Effector CD8-positive, alpha-beta T cell (primary cell): ENCODE measurements at places on chromosomes 12 and 14.

- no peak for DNase-seq
These were observed 138.7 kb downstream of the CCDC91 start for GRCh38 chr12:28328967-28329366.

DNA sequence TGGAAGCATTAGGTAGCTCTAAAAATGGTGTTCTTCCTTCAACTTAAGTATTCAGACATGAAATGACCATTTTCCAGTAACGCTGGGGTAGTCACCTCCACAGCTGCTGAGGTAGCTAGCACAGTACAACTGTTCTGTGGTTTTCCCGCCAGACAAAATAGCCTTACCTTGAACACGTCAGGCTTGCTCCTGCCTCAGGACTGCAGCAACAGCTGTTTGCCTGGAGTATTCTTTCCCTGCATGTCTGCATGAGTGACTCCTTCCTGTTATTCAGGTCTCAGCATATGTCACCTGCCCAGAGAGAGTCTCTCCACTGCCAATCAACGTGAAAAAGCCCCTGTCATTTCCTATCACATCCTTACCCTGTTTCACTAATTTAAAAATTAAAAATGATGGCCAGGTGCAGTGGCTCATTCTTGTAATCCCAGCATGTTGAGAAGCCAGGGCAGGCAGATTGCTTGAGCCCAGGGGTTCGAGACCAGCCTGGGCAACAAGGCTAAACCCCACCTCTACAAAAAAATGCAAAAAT is 37.9 kb downstream of the WDR89 start:
- no peak for DNase-seq

- DNase-seq, result no peak
These were observed 65.3 kb downstream of the VCPKMT start for GRCh38 chr14:50051106-50051505.

- no peak for DNase-seq
These were observed 88.9 kb upstream of the MED13L start for GRCh38 chr12:116366456-116366776.

DNA sequence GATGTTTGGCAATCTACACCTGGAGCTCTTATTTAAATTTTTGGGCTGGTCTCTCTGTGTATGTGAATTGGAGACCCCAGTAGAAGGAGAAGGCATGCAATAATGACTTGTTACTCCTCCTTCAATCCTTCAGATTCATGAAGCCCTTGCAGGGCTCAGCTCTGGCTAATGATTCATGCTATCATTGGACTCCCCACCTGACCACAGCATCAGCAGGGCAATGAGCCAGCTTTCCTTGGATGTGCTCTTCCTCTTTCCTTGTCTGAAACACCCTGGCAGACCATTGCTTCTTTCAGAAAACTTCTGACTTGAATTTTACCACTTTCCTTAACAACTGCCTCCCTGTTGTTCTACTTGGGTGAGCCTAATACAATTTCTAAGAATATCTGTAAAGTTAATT is 1019.2 kb downstream of the AACS start:
- no peak for DNase-seq

DNA sequence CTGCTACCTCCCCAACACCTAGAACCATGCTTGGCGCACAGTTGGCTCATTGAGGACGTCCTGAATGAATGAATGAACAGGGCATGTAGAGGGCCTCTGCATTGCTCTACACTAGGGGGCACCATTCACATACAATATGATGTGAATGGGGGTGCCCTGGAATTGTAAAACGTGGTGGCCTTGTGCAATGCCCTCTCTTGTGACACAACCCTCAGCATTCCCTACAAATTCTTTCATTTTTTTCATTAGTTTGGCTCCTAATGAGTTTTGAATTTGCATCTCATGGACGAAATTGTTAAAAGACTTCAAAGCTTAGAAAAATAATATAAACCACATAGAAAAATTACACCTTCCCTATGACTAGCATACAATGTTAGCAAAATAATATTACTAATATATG is 2.3 kb upstream of the DIO2 start:
- no peak for DNase-seq

DNA sequence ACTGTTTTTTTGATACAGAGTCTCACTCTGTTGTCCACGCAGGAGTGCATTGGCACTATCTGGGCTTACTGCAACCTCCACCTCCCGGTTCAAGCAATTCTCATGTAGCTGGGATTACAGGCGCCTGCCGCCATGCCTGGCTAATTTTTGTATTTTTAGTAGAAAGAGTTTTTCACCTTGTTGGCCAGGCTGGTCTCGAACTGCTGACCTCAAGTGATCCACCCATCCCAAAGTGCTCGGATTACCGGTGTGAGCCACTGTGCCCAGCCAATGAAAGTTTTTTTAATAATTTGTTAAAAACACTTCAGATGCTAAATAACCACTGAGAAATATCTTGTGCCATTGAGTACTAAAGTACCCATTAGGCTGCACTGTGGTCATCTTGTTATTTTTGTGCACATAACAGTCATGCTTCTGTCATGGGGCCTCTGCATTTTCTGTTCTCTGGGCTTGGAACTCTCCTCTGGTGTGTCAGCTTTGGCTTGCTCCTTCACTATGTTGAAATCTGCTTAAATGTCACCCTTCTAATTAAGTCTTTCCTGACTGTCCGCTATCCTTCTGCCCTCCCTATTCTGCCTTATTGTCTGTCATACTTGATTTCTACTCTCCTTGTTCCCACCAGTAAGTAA is 105.1 kb downstream of the KTN1 start:
- DNase-seq, result no peak

DNA sequence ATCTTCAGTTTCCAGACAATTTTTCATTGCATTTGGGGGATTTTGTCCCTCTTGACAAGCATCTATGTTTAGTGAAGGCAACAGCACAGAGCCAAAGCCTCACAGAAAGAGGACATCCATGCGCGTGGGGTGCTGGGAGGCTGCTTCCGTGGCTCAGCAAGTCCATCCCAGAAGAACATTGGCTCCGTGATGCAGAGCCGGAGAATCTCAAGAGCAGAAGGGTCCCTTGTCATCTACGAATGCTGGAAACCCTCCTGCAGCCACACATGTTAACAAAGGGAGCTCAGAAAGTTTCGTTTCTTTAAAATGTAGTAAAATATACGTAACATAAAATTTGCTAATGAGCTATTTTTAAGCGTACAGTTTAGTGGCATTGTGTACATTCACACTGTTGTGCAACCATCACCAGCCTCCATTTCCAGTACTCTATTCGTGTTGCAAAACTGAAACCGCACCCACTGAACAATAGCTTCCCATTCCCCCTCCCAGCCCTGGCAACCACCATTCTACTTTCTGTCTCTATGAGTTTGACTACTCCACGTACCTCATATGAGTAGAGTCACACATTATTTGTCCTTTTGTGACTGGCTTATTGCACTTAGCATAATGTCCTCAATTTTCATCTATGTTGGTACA is 185.9 kb downstream of the TTC7B start:
- no peak for DNase-seq

DNA sequence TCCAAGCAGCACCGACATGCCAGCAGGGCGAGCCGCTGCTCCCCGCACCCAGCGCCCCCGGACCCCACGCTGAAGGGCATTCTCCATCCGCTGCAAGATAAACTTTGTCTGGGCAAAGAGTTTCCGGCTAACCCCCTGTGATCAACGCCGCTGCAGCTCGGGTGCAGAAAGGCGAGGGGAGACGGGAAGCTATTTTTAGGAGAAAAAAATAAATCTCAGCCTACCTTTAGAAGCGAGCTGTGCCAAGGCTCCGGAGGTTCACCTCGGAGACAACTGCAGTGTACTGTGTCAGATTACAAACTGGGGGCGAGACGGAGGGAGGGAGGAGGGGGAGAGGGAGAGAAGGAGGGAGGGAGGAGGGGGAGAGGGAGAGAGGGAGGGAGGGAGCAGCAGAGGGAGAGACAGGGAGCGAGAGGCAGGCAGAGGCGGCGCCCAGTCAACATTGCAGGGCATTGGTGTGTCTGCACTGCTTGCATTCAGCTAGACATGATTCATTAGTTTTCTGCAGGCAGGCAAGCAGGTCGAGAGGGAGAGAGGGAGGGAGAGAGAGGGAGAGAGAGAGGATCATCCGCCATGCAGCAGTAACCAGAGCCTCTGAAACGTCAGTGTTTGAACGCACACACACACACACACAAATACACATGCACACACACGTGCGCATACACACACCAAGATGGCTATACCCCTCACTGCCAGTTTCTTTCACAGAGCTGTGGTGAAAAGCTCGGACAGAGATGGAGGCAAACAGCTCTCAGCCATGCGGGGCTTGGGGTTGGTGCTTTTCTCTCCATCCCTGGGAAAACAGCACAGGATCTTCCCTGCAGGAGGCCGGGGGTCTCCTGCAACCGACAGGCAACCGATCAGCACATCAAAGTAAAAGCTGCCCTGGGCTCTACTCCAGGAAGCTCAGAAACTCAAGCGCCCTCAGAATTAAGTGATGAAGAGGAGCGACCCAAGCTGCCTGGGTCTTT is at the start of gene RIMBP2:
RIMBP2 (minus strand) TSS at position 302 of the 971 bp plus-strand sequence. CDS start 237,286 bp downstream, outside the sequence.
- DNase-seq, result no peak

DNA sequence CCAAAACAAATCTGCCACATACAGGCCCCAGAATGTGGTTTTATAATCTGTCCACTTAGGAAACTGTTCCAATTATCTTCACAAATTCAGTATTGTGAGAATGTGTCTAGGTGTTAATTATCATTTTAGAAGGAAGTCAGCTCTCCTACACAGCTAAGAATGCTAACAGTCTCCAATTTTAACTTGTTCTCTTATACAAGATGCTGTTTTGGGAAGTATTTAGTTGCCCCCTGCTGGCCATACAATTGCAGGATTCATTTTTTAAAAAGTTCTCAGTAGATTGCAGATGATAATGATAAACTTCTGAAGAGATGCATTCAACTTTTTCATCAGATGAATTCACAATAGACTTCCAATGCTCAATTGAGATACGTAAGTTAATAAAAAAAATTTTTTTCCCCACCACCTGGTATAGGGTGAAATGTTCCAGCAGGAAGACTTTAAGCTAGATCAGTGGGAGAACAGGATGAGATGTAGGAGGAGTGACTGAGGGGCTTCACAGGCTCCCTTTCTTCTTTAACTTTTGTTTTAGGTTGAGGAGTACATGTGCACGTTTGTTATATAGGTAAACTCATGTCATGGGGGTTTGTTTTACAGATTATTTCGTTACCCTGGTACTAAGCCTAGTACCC is 27.3 kb upstream of the OSBPL8 start:
- DNase-seq, result peak; percentile 2

- DNase-seq, result no peak
These were observed 180.2 kb downstream of the ACSS3 start for GRCh38 chr12:81257947-81258551.

DNA sequence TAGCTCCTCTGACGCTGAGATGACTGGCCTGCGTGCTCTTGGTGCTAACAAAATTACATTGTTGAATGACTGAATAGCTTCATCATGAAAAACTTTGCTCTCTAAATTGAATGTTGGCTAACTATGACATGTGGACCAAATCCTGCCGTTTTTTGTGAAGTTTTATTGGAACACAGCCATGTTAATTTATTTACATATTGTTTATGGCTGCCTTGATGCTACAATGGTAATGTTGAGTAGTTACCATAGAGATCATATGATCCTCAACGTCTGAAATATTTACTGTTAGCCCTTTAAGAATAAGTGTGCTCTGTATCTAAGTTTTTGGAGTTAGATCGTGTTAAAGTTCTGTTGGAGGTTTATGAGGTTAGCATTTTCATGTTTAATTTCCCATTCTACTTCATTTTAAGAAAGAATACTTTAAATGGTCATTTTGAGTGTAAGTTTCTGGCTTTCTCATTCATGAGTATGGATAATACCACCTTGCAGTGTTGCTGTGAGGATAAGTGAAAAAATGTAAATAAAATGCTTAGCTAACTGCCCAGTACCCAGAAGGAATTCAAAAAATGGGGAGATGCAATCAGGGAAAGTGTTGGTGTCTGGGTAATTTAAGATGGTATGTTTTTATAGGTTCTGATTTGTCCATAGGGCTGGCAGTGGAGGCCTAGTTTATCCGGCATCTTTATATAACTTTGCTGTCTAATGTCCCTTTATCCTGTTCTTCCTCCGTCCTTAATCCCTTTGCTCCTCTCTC is 35.3 kb downstream of the NUBPL start:
- DNase-seq, result no peak

GRCh38 chr12:38895446-38895845 is 9.9 kb downstream of the CPNE8 start:
- DNase-seq, result no peak

GRCh38 chr12:76720068-76720467 is 43.8 kb upstream of the ZDHHC17 start:
- no peak for DNase-seq

DNA sequence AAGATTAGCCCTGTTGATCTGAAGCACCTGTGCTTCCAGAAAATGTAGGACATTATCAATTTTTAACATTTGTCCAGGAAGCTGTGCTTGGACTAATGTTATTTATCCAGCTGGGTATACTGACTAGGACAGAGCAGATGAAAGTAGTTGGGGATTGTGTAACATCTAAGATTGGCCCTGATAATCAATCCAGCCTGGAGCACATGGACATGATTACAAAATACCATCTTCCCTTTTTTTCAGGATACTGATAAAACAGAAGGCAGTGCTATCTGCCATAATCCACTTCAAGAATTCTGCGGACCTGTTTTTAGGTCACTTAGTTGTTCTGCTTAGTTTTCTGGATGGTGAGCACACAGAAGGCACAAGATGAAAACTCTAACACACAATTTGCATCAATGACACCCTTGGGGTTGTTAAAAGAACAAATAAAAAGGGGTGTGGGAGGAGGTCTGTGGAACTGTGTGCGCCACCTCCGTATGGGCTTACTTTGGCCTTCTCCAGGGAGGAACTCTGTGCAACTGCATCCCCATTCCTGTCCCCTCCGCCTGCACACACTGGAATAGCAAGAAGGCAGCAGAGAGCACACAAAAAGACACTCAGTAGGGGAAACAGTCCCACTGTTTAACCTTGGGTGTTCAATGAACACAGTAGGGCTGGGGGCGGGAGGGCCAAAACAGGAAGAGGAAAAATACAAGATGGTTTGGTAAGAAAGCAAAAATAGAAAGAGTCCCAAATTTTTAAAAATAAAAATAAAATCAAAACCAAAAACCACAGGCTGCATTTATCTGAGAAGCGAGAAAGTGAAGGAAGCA is 31.1 kb upstream of the DUSP6 start:
- no peak for DNase-seq

DNA sequence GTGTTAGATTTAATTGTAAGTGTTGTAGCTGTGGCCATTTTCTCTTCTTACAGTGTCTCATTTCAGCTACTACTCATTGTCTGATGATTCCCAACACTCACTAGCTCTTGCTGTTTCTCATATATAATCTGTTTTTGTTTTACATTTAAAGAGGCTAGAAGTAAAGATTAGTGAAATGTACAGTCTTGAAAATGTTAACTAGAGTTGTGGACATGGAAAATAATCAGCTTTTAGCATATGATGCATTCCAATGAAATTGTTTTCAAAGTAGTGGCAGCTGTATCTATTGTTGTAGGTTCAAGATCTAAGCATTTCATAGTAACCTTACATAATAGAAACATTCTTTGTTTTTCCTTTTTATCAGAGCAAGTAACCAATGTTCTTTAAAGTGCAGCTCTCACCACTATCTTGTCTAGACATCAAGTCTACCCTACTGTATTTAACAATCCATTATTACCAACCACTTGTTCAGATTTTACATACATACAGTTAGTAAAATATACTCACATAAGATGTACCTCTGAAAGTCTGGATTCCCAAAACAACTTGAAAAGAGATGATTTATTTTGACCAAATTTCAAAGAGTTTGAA is 76.9 kb downstream of the PPHLN1 start:
- DNase-seq, result no peak

GRCh38 chr14:35374263-35374712 is 30.3 kb downstream of the NFKBIA start:
- no peak for DNase-seq

GRCh38 chr12:54991991-54992375 is 7.4 kb upstream of the TESPA1 start:
- DNase-seq, result no peak

- no peak for DNase-seq
These were observed 21.2 kb upstream of the HSPB8 start for GRCh38 chr12:119157528-119157927.
